NCI-H748 treated with DMSO at 0.1 percent for 48 hours (cell line): ENCODE measurements at places on chromosomes 5 and 9.

DNA sequence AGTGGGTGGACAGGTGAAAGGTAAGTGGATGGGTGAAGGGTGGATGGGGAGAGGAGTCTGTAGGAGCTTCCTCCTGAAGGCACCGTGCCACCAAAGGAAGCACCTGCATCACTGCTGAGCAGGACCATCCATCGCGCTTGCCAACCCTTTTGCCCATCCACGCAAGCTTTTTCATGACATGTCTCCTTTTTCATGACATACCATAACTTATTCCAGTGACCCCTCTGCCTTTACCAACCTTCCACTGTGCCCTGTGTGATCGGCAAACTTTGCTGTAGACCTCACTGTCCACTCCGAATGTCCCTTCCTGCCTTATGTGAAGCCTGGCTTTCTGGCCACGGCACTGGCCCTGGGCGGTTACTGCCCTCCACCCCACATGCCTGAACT is 13.4 kb downstream of the FLT4 start:
- no peak for DNase-seq

GRCh38 chr9:114911167-114911821 is 19.1 kb downstream of the TNFSF8 start:
- DNase-seq: peak; percentile 27

GRCh38 chr5:55557123-55557522 is 22.4 kb upstream of the PLPP1 start:
- peak; percentile 88 for DNase-seq

DNA sequence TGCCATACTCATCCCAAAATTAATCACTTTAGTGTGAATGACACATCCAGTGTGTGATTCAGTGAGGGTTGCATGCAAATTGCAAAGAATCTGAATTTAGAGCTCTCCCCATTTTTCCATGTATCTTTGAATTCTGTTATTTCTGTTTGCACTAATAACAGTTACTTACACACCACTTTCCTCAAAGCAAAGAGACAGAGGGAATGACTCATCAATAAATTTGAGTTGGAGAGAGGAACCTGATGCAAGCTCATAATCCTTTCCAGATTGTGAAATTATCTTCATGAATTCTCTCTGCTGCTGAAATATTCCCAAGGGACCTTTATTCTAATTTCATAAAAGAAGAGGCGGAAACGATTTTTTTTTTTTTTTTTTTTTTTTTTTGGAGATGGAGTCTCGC is 204.8 kb downstream of the CDH9 start:
- DNase-seq: no peak

DNA sequence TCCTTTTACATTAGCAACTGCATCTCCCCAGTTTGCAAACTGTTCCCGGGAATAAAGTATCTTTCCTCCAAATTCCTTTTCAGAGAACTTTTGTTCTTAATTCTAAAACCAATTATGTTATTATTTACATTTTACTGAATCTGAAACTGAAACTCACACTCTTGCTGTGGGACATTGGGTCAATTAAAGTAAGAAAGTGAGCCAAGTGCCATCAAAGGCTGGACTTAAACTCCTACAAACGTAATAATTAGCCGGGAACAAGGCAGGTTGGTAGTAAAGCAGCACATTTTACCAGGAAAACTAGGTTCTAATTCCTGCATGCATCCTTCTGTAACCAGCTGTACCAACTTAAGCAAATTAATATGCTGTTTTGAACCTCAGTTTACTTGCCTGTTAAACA is 328.2 kb upstream of the ZNF462 start:
- DNase-seq: no peak

DNA sequence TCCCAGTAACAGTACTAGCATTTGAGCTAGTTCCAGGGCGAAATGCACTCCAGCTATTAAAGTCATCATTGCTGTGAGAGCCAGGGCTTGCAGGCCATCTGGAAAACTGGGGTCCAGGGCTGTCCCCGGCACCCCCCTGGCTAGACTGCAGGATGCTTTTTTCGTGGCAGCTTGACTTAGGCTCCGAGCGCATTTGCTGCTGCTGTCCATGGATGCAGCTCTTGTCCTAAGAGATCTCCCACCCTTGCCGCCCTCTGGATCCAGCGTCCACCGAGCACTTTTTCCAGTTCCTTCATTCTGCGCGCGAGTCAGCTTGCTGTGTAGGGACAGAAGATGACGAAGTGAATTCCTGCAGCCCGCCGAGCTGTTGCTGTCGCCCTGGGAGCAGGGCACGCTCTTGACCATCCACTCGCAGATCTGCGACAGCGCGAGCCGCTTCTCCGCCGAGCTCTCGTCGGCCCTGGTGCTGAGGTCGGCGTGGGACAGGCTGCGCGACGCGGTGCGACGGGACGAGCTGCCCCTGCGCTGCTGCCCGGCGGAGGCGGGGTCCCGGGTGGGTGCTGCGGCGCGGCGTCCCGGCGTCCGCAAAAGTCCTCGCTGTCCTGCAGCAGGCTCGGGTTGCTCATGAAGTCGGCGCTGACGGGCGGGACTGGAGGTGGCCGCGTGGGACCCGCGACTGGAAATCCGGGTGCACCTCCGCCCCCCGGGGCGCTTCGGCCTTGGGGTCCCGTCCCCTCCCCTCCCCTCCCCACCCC is 30.7 kb downstream of the OR2V1 start:
- DNase-seq: no peak

DNA sequence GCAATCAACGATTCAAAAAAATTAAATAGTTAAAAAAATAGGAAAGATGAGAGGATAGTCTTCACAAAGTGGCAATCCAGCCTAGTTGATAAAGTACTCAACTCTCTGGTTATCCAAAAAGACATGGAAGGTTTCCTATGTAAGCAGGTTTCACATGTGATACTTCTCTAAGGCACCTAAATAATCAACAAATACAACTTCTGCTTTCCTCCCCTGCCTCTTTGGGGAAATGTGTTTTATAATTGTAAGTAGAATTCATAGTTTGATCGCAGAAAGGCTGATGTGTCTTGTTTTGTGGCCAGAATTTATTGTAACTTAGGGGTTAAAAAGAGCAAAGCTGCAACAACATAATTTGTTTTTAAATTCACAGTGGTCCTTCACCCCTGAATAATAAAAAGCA is 855.5 kb upstream of the DMAC1 start:
- DNase-seq: no peak

DNA sequence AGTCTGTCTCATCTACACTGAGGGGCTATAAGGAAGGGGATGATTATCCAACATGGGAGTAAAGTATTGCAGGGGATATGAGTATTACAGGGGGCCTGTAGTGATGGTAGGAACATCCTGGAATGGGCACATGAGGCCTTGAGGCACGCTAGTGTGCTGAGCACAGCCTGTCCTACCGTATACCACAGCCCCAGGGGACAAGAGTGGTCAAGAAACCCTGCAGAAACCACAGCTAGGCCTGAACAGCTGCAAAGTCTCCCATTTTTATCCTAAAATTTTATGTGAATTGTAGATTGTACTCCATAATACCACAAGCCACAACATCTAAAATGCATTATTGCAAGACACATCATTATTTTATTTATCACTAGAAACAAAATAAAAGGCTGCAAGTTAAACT is 136.3 kb upstream of the ASTN2 start:
- no peak for DNase-seq

- no peak for DNase-seq
Measured at GRCh38 chr5:153718713-153719112, 228.2 kb downstream of the GRIA1 start.

GRCh38 chr9:76772686-76773445 is 8.6 kb downstream of the PCA3 start:
- DNase-seq: no peak

- no peak for DNase-seq
Measured at GRCh38 chr5:139399501-139400121, 4.3 kb downstream of the SPATA24 start.

- DNase-seq: no peak
Measured at GRCh38 chr5:119028575-119028974, 40.2 kb upstream of the DTWD2 start.

GRCh38 chr9:8374471-8374870 is 574.9 kb upstream of the DMAC1 start:
- no peak for DNase-seq

GRCh38 chr5:14138608-14139540 is 4.3 kb upstream of the TRIO start:
- DNase-seq: no peak

GRCh38 chr9:752681-753200 is 88.8 kb upstream of the DMRT1 start:
- DNase-seq: no peak

- no peak for DNase-seq
Measured at GRCh38 chr9:74348777-74349176, 148.4 kb upstream of the RORB start.

DNA sequence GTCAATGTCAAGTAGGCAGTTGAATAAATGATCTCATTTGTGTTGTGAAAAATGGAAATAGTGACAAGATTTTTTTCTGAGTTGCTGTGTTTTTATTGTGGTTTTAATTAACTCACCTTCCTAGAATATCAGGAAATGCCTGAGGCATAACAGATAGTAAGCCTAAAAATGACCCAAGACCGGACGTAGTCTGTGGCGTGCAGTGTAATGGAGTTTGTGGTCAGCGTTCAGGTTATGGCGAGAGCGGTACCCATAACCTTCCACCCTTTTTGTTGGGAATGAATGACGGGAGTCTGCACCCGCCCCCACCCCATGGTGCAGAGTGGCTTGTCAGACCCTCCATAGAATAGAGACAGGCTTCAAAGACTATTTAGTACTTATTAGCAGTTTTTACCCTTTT is 119.3 kb downstream of the GALNT10 start:
- DNase-seq: no peak

DNA sequence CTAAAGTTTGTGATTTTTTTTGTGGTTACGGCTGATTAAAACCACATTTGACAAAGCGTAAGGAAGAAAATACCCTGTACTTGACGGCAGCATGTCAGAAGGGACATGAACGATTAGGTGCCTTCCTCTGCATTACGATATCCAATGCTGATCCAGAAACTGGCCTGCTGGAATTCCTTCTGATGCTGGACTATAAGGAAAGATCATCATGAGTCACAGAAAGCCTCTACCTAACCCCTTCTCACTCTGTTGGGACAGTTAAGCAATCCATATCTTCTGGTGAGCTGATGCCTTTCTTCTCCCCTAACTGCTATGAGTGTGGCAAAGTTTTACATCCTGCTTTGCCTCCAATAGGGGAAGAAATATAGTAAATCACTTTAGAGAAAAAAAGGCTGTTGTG is 78.4 kb upstream of the PAPPA start:
- DNase-seq: no peak

DNA sequence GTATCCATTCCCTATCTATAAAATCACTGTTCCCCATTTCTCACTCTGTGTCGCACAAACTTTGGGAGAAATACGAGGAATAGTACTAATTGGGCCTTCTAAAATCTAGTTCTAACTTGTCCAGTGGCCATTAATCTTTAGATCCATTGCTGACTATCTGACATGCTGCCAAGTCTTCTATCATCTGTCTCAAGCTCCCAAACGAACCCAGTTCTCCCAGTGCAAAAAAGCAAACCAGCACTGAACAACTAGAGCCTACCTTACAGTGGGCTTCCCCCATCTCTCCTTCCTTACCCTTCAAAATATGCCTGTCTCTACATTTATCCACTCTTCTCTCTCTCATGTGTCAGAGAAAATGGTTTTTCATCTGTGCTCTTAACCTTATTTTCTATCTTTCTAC is 3.2 kb upstream of the SPINK7 start:
- no peak for DNase-seq

DNA sequence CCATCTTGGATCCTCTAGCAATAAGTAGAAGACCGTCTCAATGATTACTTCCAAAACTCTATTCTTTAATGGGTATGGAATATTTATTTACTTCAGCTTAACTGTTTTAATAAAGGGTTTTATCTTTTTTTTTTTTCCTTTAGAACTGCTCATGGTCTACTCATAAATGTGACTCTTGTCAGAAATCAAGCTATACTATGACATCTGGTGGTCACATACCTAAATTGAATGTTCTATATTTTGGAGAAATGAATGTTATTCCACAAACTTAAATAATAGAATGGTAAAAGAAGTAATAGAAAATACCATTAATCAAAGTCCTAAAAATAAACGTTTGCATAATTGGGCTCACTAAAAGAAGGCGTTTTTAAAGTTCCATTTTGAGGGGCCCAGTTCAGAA is 131.2 kb upstream of the PLCXD3 start:
- no peak for DNase-seq

DNA sequence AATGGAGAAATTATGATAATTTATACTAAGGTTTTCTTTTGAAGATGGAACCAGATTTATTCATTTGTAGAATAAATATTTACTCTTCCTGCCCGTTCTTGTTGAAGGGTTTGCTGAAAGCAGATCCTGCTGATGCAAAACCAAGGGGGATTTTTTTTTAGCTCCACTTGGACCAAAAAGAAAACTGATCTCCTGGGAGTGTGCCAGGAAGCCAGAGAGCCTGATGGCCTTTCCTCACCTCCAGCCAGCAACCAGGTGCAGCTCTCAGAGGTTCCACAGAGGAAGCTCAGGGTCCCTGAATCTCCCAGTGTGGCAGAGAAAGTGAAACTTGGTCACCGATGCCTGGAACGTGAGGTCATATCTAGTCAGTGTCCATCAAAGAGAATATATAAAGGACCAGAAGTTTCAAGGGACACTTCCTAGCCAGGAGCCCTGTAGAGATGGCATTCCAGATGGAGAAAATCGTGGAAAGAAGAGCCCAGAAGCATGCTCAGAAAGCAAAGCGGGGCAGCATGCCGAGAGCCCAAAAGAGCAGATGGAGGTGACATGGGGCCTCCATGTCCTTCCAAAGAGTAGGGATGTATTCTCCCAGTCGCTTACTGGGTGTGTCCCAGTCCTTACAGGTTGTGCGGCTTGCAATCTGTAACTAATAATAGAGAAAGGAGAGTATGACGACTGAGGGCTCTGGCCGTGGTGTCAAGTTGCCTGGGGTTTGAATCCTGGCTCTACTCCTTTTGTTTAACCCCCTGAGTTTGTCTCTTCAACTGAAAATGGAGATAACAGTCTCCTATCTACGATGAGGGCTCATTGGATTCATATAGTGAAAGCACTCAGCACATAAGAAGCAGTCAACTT is 12.2 kb downstream of the AFAP1L1 start:
- DNase-seq: peak; percentile 10

GRCh38 chr9:88990041-88990728 is 1.1 kb upstream of the S1PR3 start:
- no peak for DNase-seq

- DNase-seq: no peak
Measured at GRCh38 chr9:21121595-21122251, 19.9 kb downstream of the IFNW1 start.

DNA sequence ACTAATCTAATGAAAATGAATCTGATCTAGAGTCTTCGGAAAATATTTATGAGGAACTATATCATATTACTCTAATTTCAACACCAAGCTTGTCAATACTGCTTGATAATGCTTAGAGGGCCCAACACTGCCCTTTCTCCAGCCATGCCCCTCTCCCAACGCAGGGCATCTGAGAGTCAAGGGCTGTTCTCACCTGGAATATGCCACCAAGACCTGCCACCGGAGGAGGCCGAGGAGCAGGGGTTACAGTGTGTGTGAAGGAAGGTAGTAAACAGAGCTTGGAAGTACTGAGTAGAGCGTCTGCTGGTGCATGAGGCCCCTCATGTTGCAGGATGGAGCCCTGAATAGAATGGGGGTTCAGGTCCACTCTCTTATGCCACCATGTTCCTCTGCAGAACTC is 301.3 kb upstream of the MPDZ start:
- no peak for DNase-seq
